ENCODE measurements at places on chromosomes 5 and 9.

DNA sequence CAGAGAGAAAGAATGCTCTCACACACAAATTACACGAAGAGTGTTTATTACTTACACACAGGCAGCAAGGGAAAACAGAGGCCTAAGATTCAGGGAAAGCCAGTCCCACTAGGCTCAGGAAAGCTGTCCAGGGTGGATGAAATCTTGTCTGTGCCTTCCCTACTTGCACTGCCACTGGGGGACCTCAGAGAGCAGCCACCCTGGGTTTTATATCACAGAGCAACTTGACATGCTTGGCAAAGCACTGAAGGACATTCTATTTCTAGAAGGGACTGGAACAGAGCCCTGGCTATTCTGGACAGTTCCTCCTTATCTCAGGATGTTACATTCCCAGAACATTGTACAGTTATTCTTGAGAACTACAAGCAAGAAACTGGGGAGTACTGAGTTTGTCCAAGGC, 7.5 kb upstream of the PRSS3 start:
- no peak for DNase-seq

- no peak for DNase-seq
Measured at GRCh38 chr5:1815881-1816292, 14.7 kb downstream of the NDUFS6 start.

DNA sequence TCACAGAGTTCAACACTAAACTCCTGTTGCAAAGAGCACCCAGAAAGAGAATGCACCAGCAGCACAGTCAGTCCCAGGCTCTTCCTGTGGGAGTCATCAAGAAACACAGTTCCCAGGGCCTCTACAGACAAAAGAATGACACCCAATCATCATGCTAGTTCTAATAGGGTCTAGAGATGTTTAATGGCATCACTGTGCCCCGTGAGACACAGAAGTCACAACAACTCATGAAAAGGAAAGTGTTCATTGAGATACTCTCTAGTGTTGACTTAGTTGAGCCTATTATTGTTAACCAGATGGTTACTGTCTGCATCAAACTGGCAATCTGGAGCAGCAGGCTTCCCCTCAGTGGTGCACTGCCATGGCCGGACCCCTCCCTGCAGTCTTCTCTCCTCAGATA, 1.6 kb downstream of the KLHL3 start:
- DNase-seq: no peak

GRCh38 chr5:90638878-90639277, 80.3 kb downstream of the ADGRV1 start:
- no peak for DNase-seq

GRCh38 chr5:135654761-135655467, 76.1 kb upstream of the CXCL14 start:
- no peak for DNase-seq

- no peak for DNase-seq
Measured at GRCh38 chr5:116157902-116158301, 73.1 kb downstream of the COMMD10 start.

- DNase-seq: no peak
Measured at GRCh38 chr9:130410443-130410842, 34.3 kb upstream of the ASS1 start.

DNA sequence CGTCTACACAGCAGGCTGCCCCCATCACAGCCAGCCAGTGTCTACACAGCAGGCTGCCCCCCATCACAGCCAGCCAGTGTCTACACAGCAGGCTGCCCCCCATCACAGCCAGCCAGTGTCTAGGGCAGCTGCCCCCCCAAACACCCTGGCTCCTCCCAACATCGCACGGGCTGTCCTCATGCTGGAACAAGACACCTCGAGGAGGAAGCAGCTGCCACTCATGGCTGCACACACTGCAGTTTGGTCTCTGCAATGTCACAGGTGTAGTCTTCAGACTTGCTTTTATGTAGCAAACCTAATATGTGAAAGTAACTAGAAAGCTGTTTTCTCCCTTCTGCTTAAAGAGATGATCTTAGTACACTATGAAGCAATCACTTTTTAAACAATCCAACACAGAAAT, 9.7 kb downstream of the LRRC14B start:
- DNase-seq: no peak

- no peak for DNase-seq
Measured at GRCh38 chr5:95838001-95838520, 15.5 kb upstream of the GLRX start.

DNA sequence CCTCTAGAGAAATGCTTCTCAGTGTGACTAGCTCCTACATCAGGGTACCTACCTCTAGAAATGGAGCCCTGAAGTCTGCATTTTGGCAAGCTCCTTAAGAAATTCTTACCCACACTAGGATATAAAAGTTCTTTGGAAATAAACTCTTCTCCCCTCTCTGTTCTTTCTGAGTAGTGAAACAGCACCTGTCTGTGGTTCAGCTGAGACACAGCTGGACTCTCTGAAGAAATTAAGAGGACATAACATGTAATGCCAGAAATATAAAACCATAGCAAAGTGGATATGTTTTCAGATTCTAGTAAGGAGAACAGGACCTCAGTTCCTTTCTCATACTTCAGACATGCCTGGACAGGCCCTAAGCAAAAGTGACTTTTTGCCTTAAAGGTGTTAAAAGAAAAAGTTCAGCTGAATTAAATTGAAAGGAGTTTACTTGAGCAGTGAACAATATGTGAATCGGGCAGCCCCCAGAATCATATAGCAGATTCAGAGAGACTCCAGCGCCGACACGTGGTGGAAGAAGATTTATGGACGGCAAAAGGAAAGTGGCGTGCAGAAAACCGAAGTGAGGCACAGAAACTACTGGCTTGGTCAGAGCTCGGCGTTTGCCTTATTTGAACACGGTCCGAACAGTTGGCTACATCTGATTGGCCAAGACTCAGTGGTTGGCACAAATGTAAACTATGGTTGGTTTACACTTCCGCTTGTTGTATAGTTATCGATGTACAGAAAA, 64.5 kb downstream of the PRKACG start:
- no peak for DNase-seq

DNA sequence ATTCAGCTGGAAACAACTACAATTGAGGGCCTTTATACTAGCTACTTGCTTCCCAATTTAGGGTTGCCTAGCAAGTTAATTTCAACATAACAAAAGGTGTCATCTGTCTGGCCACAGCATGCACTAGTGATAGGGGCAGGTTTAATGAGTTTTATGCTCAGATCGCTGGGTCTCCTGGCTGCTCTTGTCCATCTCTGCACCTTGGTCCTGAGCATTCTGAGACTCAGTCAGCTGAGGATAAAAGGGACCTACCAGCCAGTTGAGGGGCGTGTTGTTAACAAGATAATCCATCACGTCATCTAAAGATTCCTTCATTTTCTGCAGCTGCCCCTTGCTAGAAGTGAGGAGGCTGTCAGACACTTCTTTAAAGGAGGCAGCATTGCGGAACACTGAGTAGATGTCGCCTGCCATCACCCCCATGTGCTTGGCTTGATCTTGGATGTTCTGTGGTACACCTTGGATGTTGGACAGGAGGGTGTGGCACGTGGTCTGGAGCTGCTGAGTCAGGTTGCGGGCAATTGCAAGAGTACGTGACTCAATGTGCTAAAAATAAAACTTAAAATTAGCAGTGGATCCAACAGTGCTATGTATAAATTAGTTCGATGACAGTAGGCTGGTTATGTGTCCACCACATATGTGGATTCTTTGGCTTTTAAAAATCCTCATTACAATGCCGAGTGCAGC, 11.0 kb downstream of the PLIN2 start:
- DNase-seq: no peak

- no peak for DNase-seq
Measured at GRCh38 chr9:71764891-71765290, 3.4 kb downstream of the CEMIP2 start.

GRCh38 chr5:10262121-10262774, 12.2 kb downstream of the CCT5 start:
- DNase-seq: no peak

GRCh38 chr5:149646564-149646963, 65.3 kb downstream of the ARHGEF37 start:
- DNase-seq: no peak

DNA sequence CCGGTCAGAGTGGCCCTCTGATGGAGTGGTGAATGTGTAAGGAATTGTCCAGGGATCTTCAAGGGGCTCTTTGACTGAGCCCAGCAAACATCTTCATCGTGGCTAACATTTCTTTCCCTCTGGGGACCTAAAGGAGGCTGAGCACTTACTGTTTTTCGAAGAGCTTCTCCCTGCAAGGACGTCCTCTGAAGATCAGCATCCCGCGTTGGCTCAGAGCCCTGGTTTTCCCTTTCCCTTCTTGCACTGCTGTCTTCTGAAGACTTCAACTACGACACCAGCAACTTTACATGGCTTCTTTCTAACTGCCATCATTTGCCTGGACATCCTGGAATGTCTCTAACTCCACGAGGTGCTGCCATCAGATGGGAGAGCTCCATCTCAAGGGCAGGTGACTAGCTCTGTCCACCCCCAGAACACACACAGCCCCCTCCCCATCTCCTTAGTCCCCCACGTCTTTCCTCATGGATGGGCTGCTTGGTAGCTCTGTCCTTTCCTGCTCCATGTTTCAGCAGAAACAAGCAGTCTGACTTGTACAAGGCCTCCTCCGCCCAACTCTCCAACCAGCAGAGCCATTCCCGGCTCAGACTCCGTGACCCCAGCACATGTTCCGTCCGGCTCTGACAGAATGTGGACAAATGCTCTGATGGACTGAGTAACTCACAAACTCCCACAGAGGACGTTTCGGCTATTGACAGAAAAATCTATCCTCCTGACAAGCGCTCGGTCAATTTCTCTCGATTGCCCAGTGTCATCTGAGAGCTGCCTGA, 17.1 kb downstream of the SHB start:
- DNase-seq: no peak

- no peak for DNase-seq
Measured at GRCh38 chr5:107607671-107608345, 62.9 kb downstream of the EFNA5 start.
